MG63 (cell line): ENCODE measurements at places on chromosomes 1 and 21.

DNA sequence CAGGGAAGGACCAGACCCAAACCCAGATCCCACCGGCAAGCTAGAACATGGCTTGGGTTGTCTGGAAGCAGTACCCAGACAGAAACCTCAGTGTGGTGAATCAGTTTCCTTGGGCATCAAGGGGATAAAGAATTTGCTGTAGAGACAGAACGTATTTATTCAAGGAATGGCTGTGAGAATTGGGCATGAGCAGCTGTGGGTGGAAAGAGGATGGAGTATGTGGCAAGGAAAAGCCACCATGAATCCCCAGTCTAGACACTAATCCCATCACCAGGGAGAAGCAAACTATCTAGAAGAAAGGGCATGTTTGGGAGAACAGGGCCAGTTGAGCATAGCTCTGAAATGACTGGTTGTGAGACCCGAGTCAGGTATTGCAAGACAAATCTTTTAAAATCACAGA lies 109.2 kb downstream of the TOMM20 start:
- no peak for DNase-seq

DNA sequence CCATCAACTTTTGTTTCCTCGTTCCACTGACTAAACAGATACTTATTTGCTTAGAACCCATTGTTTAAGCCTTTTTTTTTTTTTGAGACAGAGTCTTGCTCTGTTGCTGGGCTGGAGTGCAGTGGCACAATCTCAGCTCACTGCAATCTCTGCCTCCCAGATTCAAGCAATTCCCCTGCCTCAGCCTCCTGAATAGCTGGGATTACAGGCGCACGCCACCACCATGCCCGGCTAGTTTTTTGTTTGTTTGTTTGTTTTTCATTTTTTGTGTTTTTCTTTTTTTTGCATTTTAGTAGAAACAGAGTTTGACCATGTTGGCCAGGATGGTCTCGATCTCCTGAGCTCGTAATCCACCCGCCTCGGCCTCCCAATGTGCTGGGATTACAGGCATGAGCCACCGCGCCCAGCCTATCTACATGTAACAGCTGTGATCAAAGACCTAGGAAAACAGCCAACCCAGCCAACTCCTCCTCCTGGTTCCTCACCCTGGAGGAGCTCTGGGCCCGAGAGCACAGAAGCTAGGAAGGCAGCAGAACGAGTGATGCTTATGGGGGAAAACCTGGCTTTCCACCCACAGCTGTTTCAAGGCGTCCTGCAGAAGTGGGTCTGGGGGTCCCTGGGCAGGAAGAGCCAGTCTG lies 32.9 kb downstream of the KCNN3 start:
- DNase-seq: no peak

DNA sequence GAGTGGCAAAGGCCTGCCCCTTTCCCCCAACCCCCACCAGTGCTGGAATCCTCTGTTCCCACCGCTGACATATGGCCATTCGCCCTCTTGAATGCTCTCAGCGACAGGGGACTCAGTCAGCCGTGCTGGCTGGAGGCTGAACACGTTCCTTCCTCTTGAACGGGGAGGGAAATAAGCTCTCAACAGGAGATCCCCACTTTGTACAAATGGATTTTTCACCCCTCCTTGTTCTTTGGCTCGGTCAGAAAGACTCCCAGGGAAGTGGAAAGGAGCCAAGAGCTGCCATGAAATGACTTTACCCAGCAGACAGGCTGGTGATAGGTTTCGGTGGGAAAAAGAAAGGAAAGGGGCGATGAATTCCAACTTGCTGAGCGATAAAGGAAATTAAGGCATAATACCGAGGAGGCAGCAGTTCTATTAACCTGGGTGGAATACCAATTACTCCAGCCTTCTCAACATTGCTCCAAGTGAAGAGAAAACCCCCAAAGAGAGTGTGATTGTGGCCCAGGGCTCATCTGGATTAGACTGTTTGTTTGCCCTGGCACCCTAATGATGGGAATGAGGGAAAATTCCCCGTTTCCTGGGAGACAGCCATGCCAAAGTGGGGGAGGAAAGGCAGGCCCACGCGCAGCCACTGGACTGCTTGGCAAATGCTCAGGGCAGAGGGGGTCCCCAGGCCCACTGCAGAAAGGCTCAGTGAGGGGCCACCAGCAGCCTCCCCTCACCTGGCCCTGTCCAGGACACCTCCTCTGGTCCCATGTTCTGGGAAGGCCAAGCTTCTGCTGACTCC lies 23.9 kb downstream of the LRP8 start:
- DNase-seq: peak; percentile 45

GRCh38 chr1:106831511-106831910 lies 225.0 kb upstream of the PRMT6 start:
- DNase-seq: no peak

DNA sequence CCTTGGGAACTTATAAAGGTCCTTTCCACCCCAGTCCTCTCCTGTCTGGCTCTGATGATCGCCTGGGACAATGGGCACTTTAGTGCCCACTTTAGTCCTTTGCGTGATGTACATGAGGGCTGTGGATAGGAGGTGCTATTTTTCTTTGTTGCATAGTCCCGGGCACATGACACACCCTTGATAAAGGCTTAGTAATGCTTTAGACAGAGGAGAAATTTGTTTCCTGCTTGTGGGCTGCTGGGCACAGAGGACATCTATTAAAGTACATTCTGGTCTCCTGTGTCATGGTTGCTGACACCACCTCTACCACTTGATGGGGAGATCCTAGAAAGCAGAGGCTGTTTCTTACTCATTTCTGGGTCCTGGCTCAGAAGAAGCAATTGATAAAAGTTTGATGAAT lies 5.4 kb upstream of the KNCN start:
- DNase-seq: no peak
